ENCODE measurements at places on chromosomes 16 and 17.

GRCh38 chr17:65228734-65229620 lies 91.8 kb downstream of the RGS9 start:
- DNase-seq = no peak
- H3K27ac ChIP-seq = no peak overlapping the region
- no peaks in the 10 kb centered on the region for H3K27me3 ChIP-seq
- H3K36me3 ChIP-seq = no peaks in the 10 kb centered on the region

GRCh38 chr17:45022655-45023339 lies 28.6 kb downstream of the DCAKD start:
- no peak overlapping the region for H3K4me3 ChIP-seq
- H3K27me3 ChIP-seq = no peaks in the 10 kb centered on the region
- H3K27ac ChIP-seq = no peak overlapping the region

GRCh38 chr17:41910701-41911391 lies 7.9 kb downstream of the ACLY start:
- no peak overlapping the region for H3K4me3 ChIP-seq
- H3K36me3 ChIP-seq = peaks cover 48% of the 10 kb centered on the region
- DNase-seq = no peak
- H3K27me3 ChIP-seq = no peaks in the 10 kb centered on the region

DNA sequence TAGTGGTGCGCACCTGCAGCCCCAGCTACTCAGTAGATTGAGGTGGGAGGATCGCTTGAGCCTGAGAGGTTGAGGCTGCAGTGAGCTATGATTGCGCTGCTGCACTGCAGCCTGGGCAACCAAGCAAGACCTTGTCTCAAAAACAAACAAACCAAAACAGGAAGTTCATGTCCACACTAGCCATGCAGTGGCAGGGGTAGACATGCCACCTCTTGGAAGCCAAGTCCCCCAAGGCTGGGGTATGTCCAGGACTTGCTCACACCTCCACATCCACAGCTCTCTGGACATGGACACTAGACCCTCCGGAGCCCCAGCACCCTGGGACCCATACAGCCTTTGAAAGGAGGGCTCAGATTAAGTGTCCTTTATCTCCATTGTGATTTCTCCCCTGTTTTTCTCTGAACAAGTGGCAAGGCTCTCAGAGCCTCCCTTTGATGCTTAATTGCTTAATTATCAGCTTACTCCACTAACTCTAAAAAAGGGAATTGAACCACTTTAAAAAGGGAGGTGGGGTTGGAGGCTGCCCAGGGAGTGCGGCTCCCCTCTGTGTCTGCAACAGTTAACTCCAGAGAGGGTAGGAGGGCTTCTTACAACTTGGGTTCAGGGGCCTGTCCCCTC lies 424.6 kb upstream of the C16orf82 start:
- no peak overlapping the region for H3K4me3 ChIP-seq
- DNase-seq = no peak
- H3K36me3 ChIP-seq = no peaks in the 10 kb centered on the region
- no peaks in the 10 kb centered on the region for H3K4me1 ChIP-seq
- no peaks in the 10 kb centered on the region for H3K27me3 ChIP-seq

DNA sequence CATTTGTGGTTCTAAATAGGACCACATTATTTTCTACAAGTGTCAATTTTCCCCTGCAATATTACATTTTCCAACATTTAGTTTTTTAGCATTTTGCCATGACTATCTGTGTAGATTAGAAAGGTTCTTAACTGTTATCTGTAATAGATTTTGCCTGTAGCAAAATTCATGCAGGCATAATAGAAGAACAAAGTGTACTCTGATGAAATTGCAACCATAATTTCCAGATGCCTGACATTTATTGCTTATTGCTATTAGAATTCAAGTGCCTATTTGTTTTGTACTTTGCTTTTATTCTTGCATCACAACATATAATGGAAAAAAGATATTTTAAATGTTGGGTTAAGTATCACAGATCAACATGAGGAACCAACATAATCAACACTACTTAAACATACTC lies 337.7 kb downstream of the TOX3 start:
- no peak overlapping the region for H3K27ac ChIP-seq
- no peaks in the 10 kb centered on the region for H3K27me3 ChIP-seq
- no peaks in the 10 kb centered on the region for H3K36me3 ChIP-seq
- H3K4me3 ChIP-seq = no peak overlapping the region

- no peaks in the 10 kb centered on the region for H3K27me3 ChIP-seq
- H3K4me3 ChIP-seq = no peak overlapping the region
- no peak for DNase-seq
- no peaks in the 10 kb centered on the region for H3K36me3 ChIP-seq
- H3K27ac ChIP-seq = no peak overlapping the region
Observed at GRCh38 chr16:56365552-56365951, 59.8 kb downstream of the AMFR start.

GRCh38 chr17:59454633-59455105 lies 110.7 kb upstream of the DHX40 start:
- no peak overlapping the region for H3K27ac ChIP-seq
- no peaks in the 10 kb centered on the region for H3K36me3 ChIP-seq
- no peaks in the 10 kb centered on the region for H3K4me1 ChIP-seq
- H3K4me3 ChIP-seq = no peak overlapping the region

DNA sequence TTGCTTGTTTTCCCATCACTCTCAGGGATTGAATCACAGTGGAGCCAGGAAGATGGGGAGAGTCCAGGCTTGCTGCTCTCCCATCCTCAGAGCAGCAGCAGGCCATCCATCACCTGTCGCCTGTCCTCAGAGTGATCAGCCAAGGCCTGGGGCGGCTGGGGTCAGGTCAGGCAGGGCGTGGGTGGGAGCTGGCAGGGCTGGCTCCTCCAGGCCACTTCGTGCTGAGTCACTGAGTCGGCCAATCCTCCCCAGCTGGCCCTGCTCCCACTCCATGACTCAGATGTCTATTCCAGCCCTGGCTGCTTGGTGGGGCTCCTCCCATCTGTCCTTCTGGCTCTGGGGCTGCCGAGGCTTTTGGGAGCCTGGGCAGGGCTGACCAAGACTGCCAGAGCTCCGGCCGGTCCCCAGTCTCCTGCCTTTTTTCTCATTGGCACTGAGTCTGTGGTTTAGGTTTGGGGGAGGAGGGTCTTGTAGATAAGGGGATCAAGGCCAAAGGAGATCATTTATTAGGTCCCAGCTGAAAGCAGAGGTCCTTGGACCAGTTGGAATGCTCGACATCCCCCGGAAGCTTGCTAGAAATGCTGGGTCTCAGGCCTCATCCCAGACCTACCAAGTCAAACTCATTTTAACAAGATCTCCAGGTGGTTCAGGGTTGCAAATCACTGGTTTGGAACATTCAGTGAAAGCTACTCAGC lies 72.7 kb downstream of the ABCC1 start:
- H3K4me1 ChIP-seq = peaks cover 45% of the 10 kb centered on the region
- peak overlapping the region; percentile 82 for H3K27ac ChIP-seq
- peak; percentile 94 for DNase-seq
- no peaks in the 10 kb centered on the region for H3K27me3 ChIP-seq
- peaks cover 8% of the 10 kb centered on the region for H3K36me3 ChIP-seq
- H3K4me3 ChIP-seq = no peak overlapping the region
